ENCODE measurements at places on chromosomes 4 and X. TPM values are rescaled to one million over a fixed set of nuclear protein-coding genes. Genes with fewer than 3 reads are reported as not detected.

Gene MAGEA3
- total RNA-seq = not detected

Gene PAGE2B
- total RNA-seq = not detected

Gene KANTR
- total RNA-seq = 2.8 TPM

Gene ZNF630
- total RNA-seq = 1.6 TPM

Gene FAT4
- total RNA-seq = 3.2 TPM

Gene RNF212
- 0.35 TPM for total RNA-seq

Gene ADGRL3
- 0.19 TPM for total RNA-seq

Gene KLB
- total RNA-seq = 0.07 TPM

Gene CNKSR2
- 3.3 TPM for total RNA-seq

Gene CLTRN
- 0.46 TPM for total RNA-seq

Gene SLC6A14
- 37.3 TPM for total RNA-seq

Gene NUDT9
- 14.9 TPM for total RNA-seq

Data from airway epithelial cell (primary cell).